ENCODE measurements at places on chromosomes 5 and 9.

DNA sequence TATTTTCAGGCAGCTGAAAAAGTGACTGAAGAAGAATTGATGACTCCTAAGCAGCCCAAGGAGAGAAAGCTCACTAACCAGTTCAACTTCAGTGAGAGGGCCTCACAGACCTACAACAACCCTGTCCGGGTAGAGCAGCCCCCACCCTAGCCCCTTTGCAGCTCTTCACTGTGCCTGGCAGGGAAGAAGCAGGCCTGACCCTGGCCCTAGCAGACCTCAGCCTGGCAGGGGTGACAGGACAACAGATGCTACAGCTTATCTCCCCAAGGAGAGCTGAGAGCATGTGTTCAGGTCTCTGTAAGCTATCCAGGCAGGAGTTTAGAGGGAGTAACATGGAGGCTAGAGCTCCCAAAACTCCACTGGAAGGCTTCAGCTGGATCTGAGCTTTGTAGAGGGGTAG lies 31.8 kb downstream of the DNAI1 start:
- DNase-seq, result no peak

DNA sequence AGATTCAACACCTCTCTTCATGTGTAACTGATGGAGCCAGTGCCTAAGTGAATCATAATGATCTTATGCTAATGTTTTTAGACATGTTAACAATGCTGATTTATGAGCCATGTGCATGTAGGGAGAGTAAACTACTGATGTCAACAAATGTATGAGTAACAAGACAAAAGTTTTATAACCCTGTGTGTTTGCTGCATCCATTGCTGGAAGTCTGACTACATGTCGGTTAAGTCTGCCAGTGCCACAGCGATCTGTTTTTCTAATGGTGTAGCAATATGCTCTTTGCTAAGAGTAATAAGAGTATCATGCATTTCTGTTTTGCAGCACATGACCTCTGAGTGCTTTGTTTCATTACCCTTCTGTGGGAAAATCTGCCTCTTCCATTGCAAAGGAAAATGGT lies 26.4 kb upstream of the TMOD1 start:
- DNase-seq, result no peak

GRCh38 chr9:93452710-93453046 lies 703 bp downstream of the FAM120AOS start:
- DNase-seq, result no peak

GRCh38 chr5:40428126-40428525 lies 251.6 kb upstream of the PTGER4 start:
- DNase-seq, result no peak

- no peak for DNase-seq
Measured at GRCh38 chr5:157611571-157612476, 36.2 kb upstream of the ADAM19 start.

Data from NT2/D1 (cell line).